ENCODE measurements at places on chromosomes 13 and 19.

DNA sequence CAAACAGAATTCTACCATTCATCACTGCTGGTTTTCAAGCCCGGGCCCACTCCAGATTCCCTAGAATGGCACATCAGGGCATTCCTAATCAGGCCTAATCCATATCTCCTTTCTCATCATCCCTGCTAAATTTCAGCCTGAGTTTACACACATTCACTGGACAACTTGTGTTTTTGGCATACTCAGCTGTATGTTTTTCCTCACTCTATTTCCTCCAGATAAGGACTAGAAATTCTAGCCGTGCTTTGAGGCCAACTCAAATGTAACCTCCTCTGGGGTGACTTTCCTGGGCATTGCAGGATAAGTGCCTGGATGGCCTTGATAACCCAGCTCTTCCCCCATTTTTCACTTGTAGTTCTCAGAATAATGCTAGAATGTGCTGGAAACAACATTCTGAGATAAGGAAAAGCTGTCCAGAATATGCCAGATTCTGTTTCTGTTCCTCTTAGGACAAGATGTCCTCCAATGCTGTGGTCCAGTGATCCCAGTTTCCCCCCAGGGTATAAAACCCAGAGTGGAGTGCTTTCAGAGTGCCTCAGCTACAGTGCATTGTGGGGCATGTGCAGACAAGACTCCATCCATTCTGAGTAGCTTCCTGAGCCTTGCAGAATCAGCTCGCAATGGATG lies 66.9 kb upstream of the CLDN10 start:
- DNase-seq, result peak; percentile 13

DNA sequence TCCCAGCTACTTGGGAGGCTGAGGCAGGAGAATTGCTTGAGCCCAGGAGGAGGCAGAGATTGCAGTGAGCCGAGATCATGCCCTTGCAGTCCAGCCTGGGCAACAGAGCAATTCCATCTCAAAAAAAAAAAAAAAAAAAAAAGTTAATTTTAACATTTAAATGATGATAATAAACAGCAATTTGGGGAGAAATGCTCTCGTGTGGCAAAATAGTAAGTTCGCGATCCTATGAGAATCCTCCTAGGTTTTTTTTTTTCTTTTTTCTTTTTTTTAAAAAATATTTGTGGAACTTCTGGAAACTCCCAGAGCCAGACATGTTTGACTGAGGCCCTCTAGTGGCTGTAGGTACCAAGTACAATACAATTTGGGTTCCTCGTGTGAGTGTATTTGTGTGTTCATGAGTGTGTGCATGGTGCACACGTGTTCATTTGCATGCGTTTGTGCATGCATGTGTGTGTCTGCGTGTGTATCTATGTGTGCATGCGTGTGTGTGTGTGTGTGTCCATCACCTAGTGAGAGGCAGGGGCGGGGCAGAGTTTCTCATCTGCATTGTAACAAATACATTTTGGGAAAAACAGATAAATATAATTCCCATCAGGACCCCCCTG lies 31.2 kb downstream of the TMPRSS9 start:
- peak; percentile 17 for DNase-seq

- DNase-seq, result no peak
Observed at GRCh38 chr19:29676586-29676985, 11.3 kb downstream of the PLEKHF1 start.

DNA sequence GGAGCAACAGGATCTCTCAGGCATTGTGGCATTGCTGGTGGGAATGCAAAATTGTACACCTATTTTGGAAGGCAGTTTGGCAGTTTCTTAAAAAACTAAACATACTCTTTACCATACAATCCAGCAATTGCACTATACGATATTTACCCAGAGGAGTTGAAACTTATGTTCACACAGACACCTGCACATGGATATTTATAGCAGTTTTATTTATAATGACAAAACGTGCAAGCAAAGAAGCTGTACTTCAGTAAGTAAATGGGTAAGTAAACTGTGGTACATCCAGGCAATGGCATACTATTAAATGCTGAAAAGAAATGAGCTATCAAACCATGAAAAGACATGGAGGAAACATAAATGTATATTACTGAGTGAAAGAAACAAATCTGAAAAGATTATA lies 71.6 kb upstream of the UBAC2 start:
- no peak for DNase-seq

DNA sequence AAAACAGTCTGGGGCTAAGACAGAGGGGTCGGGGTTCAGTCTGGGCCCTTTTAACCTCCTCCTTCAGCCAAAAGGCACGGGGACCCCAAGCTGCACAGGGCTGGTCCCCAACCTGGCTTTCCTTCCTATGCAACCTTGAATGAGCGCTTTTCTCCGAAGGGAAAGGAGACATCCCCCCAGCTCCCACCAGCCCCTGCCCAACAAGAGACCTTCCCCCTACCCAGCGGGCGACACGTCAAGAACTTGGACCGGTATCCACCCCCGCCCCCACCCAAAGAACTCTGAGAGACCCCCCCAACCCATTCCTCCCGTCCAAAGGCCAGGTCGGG lies 35.0 kb upstream of the NANOS3 start:
- no peak for DNase-seq

DNA sequence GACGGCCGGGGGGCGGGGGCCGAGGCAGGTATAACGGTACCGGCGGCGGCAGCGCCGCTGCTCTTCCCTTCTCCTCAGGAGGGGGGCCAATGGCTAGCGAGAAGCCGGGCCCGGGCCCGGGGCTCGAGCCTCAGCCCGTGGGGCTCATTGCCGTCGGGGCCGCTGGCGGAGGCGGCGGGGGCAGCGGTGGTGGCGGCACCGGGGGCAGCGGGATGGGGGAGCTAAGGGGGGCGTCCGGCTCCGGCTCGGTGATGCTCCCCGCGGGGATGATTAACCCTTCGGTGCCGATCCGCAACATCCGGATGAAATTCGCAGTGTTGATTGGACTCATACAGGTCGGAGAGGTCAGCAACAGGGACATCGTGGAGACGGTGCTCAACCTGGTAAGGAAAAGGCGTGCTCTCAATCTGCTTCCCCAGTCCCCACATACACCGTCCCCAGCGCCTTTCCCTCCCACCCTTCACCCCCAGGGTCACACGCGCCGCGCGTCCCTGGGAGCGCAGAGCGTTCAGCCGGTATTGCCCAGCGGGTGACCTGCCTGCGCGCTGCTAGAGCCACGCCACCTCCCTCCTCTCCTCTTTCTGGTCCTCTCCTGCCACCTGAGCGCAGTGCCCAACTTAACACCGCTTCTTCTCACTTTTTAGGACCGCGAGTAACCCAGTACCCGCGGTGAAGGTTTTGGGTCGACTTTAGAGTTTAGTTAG lies 814 bp downstream of the NBEA start:
- no peak for DNase-seq

- DNase-seq, result no peak
Observed at GRCh38 chr13:106047859-106048258, 487.6 kb downstream of the EFNB2 start.

- no peak for DNase-seq
Observed at GRCh38 chr13:109595471-109595870, 190.9 kb downstream of the IRS2 start.

- no peak for DNase-seq
Observed at GRCh38 chr19:46737761-46738171, 8.1 kb upstream of the FKRP start.

All from keratinocyte (primary cell).